ENCODE measurements at places on chromosomes 2 and 18.

DNA sequence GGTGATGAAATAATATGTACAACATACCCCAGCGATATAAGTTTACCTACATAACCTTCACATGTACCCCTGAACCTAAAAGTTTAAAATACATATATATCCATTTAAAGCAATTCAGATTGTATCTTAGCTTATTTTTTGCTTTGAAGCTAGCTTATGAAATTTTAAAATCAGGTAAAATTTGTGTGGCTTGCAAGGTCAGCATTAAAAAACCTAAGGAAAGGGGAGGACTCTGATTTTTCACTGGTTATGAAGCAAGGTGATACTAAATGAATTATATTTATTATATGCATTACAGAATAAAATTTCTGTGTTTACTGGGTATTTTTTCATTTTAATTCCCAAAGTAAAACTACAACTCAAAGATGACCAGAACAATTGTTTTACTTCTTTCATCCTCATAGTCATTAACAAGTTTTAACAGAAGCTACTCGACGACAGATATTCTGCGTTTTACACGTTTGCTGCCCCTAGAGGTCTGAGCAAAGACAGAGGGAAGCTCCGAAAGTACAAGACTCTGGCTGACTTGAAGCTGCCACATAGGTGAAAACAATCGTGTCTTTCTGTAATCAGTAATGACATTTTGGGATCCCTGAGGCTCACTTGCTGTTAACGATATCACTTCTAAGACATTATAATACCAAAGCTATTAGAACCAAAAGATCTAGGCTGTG lies 17.1 kb downstream of the PKP4 start:
- DNase-seq, result no peak

- DNase-seq, result no peak
These were observed 70.5 kb upstream of the FAM117B start for GRCh38 chr2:202564226-202564625.

DNA sequence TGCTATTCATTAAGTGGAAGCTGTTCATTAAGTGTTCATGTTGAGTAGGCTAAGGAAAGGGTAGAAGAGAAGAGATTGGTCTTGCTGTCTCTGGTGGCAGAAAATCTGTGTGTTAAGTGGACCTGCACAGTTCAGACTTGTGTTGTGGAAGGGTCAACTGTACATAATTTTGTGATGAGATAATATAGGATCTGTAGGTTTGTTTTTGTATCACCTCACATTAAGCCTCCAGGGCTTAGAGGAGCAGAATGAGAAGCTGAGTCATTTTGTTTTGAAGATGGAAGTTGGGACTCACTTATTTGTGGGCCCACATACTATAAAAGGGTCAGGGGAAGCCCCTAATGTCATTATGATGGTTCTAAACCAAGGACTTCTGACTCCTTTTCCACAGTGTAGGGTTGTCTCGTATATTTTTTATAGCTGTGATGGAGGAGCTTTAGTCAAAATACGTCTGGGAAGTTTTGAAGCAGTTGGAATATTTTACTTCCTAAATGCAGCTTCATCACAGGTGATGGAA lies 18.2 kb downstream of the PMS1 start:
- no peak for DNase-seq

DNA sequence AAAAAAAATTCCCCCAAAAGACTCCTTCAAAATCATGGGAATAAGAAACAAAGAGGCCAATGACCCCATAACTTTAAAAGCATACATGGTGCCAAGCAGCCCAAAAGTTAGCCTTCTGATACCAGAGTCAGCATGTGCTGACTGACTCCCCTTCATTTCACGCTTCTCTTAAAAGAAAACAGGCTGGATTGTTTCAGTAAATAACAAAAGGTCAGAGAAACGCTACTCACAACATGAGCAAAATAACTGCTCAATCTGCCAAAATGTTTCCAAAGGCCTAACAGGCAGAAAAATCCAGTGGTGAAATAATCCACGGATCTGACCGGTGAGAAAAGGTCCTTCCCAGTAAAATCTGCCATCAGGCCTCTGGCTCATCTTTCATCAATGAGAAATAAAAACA lies 71.6 kb downstream of the BCL2 start:
- DNase-seq, result no peak

GRCh38 chr2:168136392-168136977 lies 110.9 kb downstream of the STK39 start:
- no peak for DNase-seq

DNA sequence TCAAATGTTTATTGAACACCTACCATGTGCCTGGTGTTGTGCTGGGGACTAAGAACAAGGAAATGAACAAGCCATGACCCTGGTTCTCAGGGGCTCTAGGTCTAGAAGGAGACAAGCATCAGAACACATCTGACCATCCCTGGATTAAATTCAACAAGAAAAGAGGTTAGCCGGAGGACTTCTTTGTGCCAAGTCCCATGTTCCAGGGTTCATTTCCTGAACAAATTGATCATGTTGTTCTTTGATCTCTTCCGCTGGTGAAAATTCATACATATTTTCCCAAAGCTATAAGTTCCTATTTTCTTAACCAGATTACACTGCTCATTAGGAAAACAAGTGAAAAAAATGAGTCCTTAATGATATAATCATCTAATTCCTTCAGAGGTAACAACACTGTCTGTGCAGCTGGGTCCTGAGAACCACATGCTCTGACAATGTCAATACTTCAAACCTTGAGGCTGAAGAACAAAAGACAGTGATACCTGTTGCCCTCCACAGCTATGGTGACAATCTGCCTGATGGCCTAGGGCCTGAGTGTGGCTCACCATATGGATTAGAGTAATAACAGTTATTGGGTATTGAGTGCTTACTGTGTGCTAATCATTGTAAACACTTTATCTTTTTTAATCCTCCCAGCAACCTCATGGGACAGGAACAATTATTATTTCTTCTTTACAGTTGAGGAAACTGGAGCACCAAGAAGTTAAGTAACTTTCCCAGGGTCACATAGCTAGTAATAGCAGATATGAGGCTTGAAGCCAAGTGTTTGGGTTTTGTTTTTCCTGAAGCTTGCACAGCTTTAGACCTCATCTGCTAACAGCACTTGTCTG lies 24.6 kb upstream of the INO80C start:
- DNase-seq, result no peak

DNA sequence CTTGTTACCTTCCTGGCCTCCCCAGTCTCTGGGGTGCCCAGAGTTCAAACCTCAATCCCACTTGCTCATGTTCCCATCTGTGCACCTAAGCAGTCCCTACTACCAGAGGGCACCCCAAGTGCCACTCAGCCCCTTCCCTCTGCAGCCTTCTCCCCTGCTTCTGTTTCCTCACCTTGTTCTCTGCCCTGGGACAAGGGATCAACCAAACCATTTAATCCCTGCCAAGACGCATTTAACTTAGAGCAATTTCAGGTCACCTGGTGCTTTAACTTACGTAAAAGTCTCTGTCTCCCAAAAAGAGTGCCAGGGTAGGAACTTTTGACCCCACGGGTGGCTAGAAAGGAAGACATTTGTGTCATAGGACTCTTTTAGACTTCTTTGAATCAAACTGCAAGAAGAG lies 67.2 kb downstream of the SRD5A2 start:
- DNase-seq, result no peak

DNA sequence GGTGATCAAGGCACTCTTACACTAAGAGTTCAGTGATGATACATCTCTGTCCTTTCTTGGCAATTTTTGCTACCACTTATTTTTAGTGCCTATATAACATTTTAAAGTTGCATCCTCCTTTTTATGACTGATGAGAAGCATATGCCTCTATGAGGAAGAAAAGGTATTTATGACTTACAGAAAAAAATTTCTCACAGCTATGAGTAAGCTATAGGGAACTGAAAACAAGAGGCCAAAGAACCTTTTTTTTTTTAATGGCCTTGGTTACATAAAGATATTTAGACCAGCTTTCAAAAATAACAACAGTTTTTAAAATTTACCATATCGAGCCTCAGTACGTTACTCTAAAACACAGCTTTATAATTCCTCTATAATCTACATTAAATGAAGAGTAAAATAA lies 21.3 kb downstream of the MBD5 start:
- no peak for DNase-seq

DNA sequence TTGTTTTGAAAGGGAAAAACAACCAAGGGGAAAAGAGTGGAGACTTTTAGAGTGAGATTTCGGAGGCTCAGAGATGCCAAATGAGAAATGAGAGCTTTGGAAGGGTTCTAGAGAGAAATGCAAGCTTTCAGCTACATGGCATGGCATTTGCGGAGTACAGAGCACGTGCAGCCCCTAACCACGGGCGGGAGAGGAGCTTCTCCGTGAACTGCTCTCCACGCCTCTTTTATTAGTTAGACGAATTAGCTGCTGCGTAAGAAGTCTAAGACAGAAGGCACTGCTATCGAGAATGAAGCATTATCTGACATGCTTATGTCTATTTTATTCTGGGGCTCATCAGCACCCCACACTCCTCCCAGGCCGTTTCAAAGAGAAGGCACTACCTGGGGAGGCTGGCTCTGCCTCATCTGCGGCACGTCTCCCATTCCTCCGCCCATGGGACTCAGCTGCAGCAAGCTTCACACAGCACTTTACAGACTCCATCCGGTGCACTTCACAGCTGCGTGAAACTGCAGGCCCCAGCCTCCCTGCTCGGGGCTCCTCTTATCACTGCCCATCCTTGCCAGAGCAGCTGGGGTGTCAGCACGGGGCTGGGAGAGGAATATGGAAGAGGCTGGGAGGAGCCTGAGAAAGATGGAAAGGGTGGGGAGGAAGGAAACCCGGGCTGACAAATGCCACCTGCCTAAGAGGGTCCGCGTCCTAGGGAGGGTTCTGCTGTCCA lies 207.3 kb upstream of the APCDD1 start:
- no peak for DNase-seq

DNA sequence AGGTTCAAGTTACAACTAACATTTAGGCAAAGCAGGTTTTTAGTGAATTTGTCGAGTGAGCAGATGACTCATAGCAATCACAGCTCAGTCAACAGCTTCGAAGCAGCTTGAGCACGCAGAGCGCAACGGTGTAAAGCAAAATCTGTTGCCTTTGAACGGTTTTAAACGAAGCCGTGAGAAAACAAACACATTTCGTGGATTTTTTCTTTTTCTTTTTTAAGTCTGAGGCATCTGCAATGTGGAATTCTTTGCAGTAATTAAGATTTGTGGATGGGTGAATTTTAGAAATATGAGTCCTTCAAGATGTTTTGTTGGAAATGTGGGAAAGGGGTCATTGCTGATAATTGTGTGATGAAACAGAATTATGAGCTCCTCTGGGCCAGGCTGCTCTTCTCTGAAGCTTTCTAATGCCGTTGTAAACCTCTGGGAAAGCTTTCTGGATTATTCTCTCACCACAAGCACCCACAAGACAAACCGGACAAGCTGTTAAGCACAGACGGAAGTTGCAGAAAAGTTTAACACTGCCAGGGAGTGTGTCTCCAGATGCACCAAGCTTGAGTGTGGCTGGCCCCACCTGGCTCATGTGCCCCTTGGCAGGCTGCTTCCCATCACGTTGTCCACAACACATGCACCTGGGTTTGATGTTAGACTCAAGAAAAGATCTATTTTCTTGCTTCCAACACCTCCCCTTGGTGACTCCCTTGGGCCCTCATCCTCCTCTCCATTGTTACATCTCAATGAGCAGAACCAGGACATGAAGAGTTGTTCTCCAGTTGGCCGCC lies 224.7 kb downstream of the ACKR3 start:
- no peak for DNase-seq

DNA sequence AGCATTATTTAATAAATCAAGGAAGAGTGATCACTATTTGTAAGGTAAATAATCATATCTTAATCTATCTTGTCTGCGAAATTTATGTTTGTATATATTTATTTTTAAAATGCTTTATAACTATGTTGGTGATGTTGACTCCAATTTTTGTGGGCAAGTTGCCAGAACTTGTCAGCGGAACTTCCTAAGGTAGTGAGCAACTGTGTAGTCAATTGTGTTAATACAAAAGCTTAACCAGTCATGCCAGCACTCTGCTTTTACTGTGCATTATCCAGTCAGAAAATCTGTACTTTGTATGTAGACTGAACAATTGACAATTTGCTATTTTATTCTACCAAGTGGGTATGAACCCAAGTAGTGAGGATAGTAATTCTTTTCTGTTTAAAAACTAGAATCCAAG lies 61.9 kb upstream of the RND3 start:
- DNase-seq, result no peak

GRCh38 chr2:238418196-238418998 lies 8.3 kb upstream of the ASB1 start:
- DNase-seq, result no peak

DNA sequence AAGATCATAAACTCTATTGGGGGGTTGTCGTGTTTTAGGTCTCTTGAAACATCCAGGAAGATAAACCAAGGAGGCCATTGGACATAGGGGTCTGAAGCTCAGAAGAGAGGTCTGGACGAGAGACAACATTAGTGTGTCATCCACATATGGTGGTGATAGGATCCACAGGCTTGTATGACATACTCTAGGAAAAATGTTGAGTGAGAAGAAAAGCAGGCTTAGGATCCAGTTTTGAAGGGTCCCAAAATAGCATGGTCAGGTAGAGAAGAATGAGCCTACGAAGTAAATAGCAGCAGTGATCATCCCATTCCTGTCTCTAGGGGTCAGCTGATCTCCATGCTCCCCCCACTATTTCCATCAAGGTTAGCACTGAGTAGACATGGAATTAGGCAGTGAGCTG lies 166.8 kb downstream of the ANKRD30B start:
- DNase-seq, result no peak

DNA sequence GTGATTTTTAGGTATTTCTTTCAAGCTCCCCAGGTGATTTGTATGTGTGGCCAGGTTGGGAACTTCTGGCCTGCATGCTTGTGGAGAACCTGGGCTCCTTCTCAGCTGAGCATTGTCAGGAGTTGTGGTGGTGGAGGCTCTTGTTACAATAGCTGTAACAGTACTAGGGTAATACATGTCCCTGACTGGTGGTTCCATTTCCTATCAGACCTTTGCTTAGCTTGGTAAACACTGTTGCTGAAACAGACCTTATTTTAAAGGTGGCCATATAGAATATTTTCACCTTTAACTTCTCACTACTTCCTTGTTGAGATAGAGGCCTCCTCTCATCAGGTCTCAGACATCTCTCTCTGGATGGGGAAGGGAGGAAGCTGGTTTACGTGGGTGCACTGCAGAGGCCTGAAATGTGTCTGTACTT lies 79.2 kb downstream of the SETBP1 start:
- no peak for DNase-seq

- DNase-seq, result no peak
These were observed 26.3 kb downstream of the IRS1 start for GRCh38 chr2:226773291-226773690.

DNA sequence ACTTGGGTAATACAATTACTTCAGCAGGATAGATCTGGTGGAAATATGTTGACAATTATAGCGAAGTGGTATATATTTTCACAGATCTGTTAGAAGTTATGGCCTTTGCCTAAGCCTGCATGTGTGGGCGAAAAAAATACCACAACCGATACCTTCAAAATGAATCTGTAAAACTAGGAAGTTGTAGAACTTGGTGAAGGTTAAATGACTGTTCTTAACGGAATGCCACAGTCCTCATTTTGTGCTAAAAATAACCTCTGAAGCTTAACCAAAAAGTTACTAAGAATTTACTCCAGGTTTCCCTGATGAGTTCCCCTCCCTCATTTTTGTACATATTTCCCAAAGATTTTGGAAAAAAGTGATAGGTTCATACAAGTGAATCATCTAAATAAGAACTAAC lies 550.7 kb downstream of the THSD7B start:
- no peak for DNase-seq

GRCh38 chr2:195536906-195537305 lies 120.1 kb upstream of the SLC39A10 start:
- DNase-seq, result no peak
